Ascending aorta (tissue), 2 donors: ENCODE measurements at places on chromosomes 5 and 9. TPM values are rescaled to one million over a fixed set of nuclear protein-coding genes. Genes with fewer than 3 reads are reported as not detected.

GRCh38 chr9:32010322-32010721 lies 374.1 kb upstream of the ACO1 start:
- DNase-seq: no peak
- no peak overlapping the region for H3K4me3 ChIP-seq
- H3K27ac ChIP-seq: no peak overlapping the region
- no peaks in the 10 kb centered on the region for H3K4me1 ChIP-seq
- H3K36me3 ChIP-seq: no peaks in the 10 kb centered on the region

HTR1A gene
- total RNA-seq: not detected

- no peak overlapping the region for H3K27ac ChIP-seq
- H3K4me3 ChIP-seq: no peak overlapping the region
- no peaks in the 10 kb centered on the region for H3K36me3 ChIP-seq
- DNase-seq: no peak
- H3K27me3 ChIP-seq: no peaks in the 10 kb centered on the region
Measured at GRCh38 chr5:122107016-122107415, 22.3 kb upstream of the ZNF474 start.

SLC45A2 gene
- not detected for total RNA-seq

- DNase-seq: no peak
- H3K27ac ChIP-seq: no peak overlapping the region
- no peaks in the 10 kb centered on the region for H3K4me1 ChIP-seq
- H3K27me3 ChIP-seq: no peaks in the 10 kb centered on the region
- no peaks in the 10 kb centered on the region for H3K36me3 ChIP-seq
Measured at GRCh38 chr5:111694133-111694532, 62.9 kb downstream of the NREP start.

GRCh38 chr9:101951598-101951997 lies 213.2 kb upstream of the GRIN3A start:
- H3K27ac ChIP-seq: no peak overlapping the region
- DNase-seq: no peak
- no peaks in the 10 kb centered on the region for H3K4me1 ChIP-seq
- H3K4me3 ChIP-seq: no peak overlapping the region
- H3K36me3 ChIP-seq: no peaks in the 10 kb centered on the region

LIFR gene
- 116 TPM for total RNA-seq

GRCh38 chr9:27276193-27277030 lies 20.5 kb downstream of the EQTN start:
- no peak overlapping the region for H3K27ac ChIP-seq
- DNase-seq: no peak
- no peaks in the 10 kb centered on the region for H3K27me3 ChIP-seq
- H3K4me1 ChIP-seq: no peaks in the 10 kb centered on the region
- no peaks in the 10 kb centered on the region for H3K36me3 ChIP-seq
- no peak overlapping the region for H3K4me3 ChIP-seq

DNA sequence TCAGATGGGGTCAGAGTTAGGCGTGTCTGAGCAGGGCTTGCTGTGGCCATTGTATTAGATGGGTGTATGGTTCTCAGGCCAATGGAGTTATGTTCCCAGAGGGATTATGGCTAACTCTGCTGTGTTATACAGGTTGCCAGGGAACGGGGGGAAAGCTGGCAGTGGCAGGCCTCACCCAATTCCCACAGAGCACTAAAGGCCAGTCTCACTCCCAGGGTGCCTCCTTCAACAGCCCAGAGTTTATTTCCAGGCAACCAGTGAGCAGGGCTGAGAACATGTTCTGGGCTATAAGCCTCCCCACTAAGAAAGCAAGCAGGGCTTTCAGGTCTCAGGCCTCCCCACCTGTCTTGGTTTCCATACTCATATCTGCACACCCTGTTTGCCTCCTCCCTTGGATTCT lies 597.9 kb downstream of the ZNF608 start:
- DNase-seq: no peak
- H3K27ac ChIP-seq: no peak overlapping the region
- H3K4me1 ChIP-seq: no peaks in the 10 kb centered on the region
- H3K36me3 ChIP-seq: no peaks in the 10 kb centered on the region

DNA sequence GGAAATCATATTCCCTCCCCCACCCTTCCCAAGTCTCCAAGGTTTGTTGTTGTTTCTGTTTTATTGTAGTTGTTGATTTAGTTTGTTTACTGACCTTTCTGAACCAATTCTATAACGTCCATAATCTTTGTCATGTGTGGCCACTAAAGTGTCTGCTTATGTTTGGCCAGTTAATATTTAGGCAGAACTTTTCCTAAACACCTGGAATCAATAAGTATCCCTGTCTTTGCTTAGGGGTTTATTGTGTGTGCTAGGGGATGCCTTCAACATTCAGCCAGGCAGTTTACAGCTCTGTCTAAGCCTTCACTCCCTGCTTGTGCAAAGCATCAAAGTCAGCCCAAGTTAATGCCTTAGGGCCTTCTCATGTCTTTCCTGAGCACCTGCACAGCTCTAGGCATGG lies 16.9 kb upstream of the LECT2 start:
- no peaks in the 10 kb centered on the region for H3K36me3 ChIP-seq
- no peaks in the 10 kb centered on the region for H3K27me3 ChIP-seq
- no peak overlapping the region for H3K27ac ChIP-seq
- no peak overlapping the region for H3K4me3 ChIP-seq
- no peaks in the 10 kb centered on the region for H3K4me1 ChIP-seq

DNA sequence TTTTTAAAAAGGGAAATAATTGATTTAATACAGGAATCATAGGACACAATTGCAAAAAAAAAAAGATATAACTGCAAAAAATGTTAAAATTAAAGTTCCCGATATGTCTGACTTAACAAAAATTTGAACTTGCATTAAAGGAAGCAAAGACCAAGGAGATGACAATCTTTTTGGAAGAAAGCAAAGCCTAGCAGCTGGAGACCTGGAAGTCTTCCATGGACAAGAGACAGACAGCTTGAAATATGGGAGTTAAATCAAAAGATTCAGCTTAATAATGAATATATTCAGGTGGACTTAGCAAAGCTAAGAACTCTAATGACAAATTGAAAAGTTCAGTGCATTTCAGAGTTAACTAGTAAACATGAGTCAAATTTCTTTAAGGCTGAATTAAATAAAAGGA lies 568.7 kb upstream of the RGMB start:
- H3K27me3 ChIP-seq: no peaks in the 10 kb centered on the region
- DNase-seq: no peak
- no peaks in the 10 kb centered on the region for H3K36me3 ChIP-seq
- H3K27ac ChIP-seq: no peak overlapping the region

DNA sequence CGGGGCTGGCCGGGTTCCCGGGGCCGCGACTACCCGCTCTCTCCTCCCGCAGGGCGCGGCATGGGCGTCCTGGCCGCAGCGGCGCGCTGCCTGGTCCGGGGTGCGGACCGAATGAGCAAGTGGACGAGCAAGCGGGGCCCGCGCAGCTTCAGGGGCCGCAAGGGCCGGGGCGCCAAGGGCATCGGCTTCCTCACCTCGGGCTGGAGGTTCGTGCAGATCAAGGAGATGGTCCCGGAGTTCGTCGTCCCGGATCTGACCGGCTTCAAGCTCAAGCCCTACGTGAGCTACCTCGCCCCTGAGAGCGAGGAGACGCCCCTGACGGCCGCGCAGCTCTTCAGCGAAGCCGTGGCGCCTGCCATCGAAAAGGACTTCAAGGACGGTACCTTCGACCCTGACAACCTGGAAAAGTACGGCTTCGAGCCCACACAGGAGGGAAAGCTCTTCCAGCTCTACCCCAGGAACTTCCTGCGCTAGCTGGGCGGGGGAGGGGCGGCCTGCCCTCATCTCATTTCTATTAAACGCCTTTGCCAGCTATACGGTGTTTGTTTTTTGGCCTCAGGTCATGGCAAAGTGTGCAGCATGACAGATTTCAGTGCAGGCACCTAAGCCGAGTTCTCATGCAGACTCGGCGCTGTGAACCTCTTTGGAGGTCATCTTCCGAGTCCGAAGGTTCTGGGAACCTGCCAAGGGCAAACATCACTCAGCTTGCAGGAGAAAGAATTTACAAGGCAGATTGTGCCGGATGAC lies 516 bp downstream of the MRPL41 start:
- peaks cover 3% of the 10 kb centered on the region for H3K4me1 ChIP-seq
- H3K27me3 ChIP-seq: no peaks in the 10 kb centered on the region
- peaks cover 13% of the 10 kb centered on the region for H3K36me3 ChIP-seq
- H3K27ac ChIP-seq: peak overlapping the region; percentile 96

GRCh38 chr5:149320791-149321330 lies 24.4 kb upstream of the GRPEL2 start:
- H3K27me3 ChIP-seq: no peaks in the 10 kb centered on the region
- peaks cover 6% of the 10 kb centered on the region for H3K4me1 ChIP-seq
- H3K4me3 ChIP-seq: no peak overlapping the region

C5orf52 gene
- total RNA-seq: not detected

- no peaks in the 10 kb centered on the region for H3K27me3 ChIP-seq
- no peaks in the 10 kb centered on the region for H3K4me1 ChIP-seq
- no peak overlapping the region for H3K4me3 ChIP-seq
- no peaks in the 10 kb centered on the region for H3K36me3 ChIP-seq
Measured at GRCh38 chr5:171157775-171158174, 151.3 kb upstream of the TLX3 start.

TOMM5 gene
- total RNA-seq: 64.5 TPM

GRCh38 chr5:129906177-129906887 lies 2.1 kb downstream of the CHSY3 start:
- H3K27me3 ChIP-seq: no peaks in the 10 kb centered on the region
- H3K4me3 ChIP-seq: peak overlapping the region; percentile 81
- no peak for DNase-seq
- no peaks in the 10 kb centered on the region for H3K36me3 ChIP-seq
- peak overlapping the region; percentile 51 for H3K27ac ChIP-seq
- peaks cover 4% of the 10 kb centered on the region for H3K4me1 ChIP-seq

FBXW11 gene
- total RNA-seq: 34.6 TPM

RPP25L gene
- 7.2 TPM for total RNA-seq
